SK-N-MC (cell line): ENCODE measurements at places on chromosomes 7 and 10.

GRCh38 chr7:5322621-5323410 lies 40.1 kb downstream of the SLC29A4 start:
- DNase-seq, result no peak

DNA sequence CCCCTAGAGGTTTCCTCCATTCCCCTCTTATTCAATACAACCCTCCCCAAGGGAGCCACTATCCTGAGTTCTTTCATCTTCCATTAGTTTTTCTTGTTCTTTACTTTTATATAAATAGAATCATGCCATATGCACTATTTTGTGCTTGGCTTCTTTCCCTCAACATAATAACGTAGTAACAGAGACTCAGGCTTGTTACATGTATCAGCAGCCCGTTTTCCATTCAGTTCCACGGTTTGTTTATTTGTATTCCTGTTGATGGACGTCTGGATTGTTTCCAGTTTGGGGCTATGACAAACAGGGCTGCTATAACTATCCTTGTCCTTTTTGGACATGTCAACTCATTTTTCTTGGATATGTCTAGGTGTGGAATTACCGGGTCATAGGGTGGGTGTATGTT lies 264.4 kb upstream of the MKI67 start:
- DNase-seq, result no peak

- DNase-seq, result no peak
Measured at GRCh38 chr7:52362521-52362920, 672.9 kb upstream of the POM121L12 start.

DNA sequence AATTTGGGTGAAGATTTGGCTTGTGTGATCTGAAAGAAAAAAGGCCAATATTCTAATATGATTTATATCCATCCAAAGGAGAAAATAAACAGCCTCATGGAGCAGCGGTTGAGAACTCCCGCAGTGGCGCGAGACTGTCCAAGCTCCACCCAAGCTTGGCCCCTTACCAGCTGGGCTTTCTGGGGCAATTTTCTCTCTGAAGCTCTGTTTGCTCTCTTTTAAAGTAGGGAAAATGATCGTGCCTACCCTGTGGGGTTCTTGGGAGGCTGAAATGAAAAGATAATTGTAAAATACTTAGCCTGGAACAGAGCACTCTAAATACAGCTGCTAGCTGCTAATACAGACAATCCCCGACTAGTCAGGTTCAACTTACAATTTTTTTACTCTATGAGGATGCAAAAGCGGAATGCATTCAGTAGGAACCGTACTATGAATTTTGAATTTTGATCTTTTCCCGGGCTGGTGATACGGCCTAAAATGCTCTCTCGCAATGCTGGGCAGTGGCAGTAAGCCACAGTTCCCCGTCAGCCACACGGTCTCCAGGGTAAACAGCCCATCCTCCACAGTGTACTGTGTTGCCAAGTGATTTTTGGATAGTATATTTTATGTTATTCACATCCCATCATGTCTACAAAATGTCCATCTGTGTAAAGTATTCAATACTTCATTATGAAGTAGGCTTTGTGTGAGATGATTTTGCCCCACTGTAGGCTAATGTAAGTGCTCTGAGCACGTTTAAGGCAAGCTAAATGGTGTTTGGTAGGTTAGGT lies 137.7 kb downstream of the CHN2 start:
- no peak for DNase-seq

GRCh38 chr7:140676306-140676705 lies 3.6 kb downstream of the ADCK2 start:
- no peak for DNase-seq
